ENCODE measurements at places on chromosomes 3 and 15. TPM values are rescaled to one million over a fixed set of nuclear protein-coding genes. Genes with fewer than 3 reads are reported as not detected.

GRCh38 chr3:176584413-176585176, 612.7 kb downstream of the TBL1XR1 start:
- no peak for DNase-seq

GRCh38 chr15:70376031-70376928, 278.6 kb upstream of the TLE3 start:
- peak; percentile 30 for DNase-seq

DNA sequence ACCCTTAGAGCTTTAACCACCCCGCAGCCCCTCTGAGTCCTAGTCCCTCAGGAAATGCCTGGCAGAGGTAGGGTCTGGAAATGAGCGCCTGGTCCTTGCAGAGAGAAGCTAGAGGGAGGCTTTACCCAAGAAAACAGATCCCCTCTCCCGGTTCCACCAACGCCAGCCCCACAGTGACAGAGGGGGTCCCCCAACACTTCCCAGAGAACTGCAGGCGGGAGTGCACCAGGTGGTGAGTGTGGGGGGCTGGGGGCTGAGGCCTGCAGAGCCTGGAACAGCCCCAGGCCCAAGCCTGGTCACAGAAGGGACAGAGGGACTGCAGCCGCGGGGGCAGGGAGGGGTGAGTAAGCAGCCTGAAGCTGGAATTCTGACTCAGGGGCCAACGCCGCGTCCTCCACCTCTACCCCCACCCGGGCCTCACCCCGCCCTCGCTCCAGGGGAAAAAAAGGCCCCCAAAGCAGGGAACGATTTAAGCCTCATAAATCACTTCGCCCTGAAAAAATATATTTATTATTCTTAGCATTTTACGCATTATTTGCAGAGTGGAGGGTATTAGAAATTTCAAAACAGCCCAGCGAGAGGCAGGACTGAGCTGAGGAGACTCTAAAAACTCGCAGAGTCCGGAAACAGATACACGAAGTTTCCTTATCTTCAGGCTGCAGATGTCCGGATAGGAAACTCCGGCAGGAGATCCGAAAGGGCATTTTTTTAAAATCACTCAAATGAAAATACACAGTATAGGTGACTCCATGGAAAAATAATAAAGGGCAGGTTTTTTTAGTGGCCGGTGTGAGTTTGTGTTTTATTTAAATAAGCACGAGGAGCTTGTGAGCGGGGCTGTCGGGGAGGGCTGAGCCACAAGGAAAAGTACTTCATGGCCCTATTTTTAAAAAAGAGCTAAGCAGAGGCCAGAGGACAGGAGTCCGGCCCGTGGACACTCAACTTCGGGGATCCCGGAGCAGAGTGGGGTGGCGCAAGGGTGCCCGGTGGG, 10.0 kb downstream of the GATA2 start:
- DNase-seq: peak; percentile 63

DNA sequence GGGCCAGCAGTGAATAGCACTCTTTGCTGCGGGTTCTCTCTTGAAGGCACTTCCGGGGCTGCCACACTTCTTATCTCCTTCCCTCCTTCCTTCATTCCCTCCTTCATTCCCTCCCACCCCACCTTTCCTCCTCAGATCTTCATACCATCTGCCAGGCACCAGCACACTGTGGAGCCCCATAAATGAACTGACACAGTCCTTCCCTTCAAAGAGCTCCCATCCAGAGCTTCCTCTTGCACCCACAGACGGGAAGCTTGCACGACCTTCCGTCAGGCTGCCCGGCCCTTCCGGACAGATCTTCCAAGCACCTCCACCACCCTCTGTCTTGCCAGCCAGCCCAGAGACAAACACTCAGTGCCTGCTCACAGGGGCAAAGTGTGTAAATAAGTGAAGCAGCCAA, 65.4 kb upstream of the HERC1 start:
- no peak for DNase-seq

The KNL1 gene
- total RNA-seq: 83.2 TPM
